ENCODE measurements at places on chromosomes 12 and 14. TPM values are rescaled to one million over a fixed set of nuclear protein-coding genes. Genes with fewer than 3 reads are reported as not detected.
A peak's percentile ranks its signal among the peaks of the same experiment; 100 is the strongest.

- H3K27me3 ChIP-seq, result no peaks in the 10 kb centered on the region
- H3K4me1 ChIP-seq, result no peaks in the 10 kb centered on the region
- H3K36me3 ChIP-seq, result no peaks in the 10 kb centered on the region
- DNase-seq, result no peak
- no peak overlapping the region for H3K27ac ChIP-seq
Measured at GRCh38 chr12:108666401-108666881, 32.7 kb upstream of the SELPLG start.

The SRGAP1 gene
- total RNA-seq, result 5.6 TPM

The TXNDC16 gene
- total RNA-seq, result 13.6 TPM

- no peaks in the 10 kb centered on the region for H3K4me1 ChIP-seq
- H3K27ac ChIP-seq, result no peak overlapping the region
- no peaks in the 10 kb centered on the region for H3K36me3 ChIP-seq
- H3K4me3 ChIP-seq, result no peak overlapping the region
- no peak for DNase-seq
Measured at GRCh38 chr14:73474952-73475351, 15.8 kb upstream of the RIOX1 start.

GRCh38 chr12:2380946-2381345 lies 328.2 kb downstream of the CACNA1C start:
- no peak for DNase-seq
- no peaks in the 10 kb centered on the region for H3K27me3 ChIP-seq
- no peaks in the 10 kb centered on the region for H3K36me3 ChIP-seq

GRCh38 chr12:6866920-6867412 lies 365 bp upstream of the TPI1 start:
- H3K36me3 ChIP-seq, result peaks cover 23% of the 10 kb centered on the region
- H3K27me3 ChIP-seq, result no peaks in the 10 kb centered on the region
- no peak for DNase-seq
- peaks cover 48% of the 10 kb centered on the region for H3K4me1 ChIP-seq

DNA sequence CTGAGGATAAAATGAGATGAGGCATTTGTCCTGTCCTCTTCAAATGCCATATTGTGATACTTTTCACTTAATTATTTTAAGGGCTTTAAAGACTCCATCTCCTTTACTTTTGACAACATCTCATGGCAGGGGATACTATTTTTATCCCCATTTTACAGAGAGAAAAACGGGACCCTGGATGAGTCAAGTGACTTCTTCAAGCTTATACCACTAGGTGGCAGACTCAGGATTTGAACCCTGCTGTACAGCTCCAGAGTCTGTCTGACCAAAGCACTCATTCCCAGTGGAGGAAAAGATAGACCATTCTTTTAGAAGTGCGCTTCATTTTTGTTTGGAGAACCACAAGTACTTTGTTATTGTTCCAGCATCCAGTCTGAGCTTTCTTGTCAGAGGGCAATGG lies 1.7 kb upstream of the SMOC1 start:
- H3K36me3 ChIP-seq, result no peaks in the 10 kb centered on the region
- H3K27ac ChIP-seq, result no peak overlapping the region
- H3K4me1 ChIP-seq, result peaks cover 2% of the 10 kb centered on the region
- H3K4me3 ChIP-seq, result no peak overlapping the region
- DNase-seq, result peak; percentile 64
- H3K27me3 ChIP-seq, result peaks cover 32% of the 10 kb centered on the region

The KDM5A gene
- total RNA-seq, result 41.6 TPM

DNA sequence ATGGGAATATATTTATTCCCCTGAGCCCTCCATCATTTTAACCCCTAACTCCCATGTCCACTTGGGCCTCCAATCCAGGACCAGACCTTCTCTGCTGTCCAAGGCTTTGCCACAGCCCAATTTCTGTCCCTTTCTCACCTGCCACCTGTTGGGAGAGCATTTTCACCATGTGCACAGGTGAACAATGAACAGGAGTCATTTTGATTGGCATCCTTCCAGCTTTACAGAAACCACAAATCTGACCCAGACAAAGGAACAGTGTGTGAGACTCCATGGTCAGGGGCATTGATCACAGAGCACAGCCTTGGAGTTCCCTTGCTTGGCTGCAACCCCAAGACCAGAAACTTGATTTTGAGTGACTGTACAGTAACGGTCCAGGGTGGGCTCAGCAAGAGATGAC lies 91.9 kb downstream of the CRACR2A start:
- DNase-seq, result no peak
- no peaks in the 10 kb centered on the region for H3K27me3 ChIP-seq
- H3K27ac ChIP-seq, result no peak overlapping the region
- no peaks in the 10 kb centered on the region for H3K36me3 ChIP-seq
